ENCODE measurements at places on chromosomes 5 and 9. TPM values are rescaled to one million over a fixed set of nuclear protein-coding genes. Genes with fewer than 3 reads are reported as not detected.

GRCh38 chr9:131618071-131618479 is 72.8 kb downstream of the PRRT1B start:
- no peak for DNase-seq

DNA sequence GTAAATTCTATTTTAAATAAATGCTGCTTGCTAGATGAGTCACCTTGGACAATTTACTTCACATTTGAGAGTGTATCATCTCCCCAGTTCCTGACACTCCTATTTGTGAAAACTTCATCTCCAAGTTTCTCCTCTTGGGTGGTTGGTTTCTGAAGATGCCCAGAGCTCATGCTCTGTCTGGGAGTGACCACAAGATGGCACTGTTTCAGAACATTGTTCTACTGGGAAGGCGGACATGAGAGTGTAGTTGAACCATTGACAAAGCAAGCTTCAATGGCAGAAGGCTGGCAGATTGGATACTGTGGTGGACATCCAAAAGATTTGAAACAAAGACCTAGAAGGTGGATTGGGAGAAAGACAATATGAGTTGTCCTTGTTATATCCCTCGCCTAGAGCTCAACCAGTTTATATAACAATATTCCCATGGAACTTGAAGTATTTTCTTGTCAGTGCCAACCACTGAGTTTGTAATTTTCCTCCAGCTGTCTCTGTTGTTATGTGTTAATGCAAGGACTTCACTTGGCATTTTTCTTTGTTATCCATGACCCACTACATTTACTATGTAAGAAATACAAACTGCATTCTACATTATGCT is 234.3 kb upstream of the ANKH start:
- DNase-seq: no peak

- DNase-seq: no peak
Measured at GRCh38 chr5:96648593-96648992, 13.6 kb upstream of the CAST start.

- DNase-seq: no peak
Measured at GRCh38 chr9:105993116-105993854, 298.9 kb downstream of the TMEM38B start.

- DNase-seq: peak; percentile 76
Measured at GRCh38 chr9:109401169-109401989, 80.5 kb upstream of the EPB41L4B start.

GRCh38 chr5:160119142-160119904 is at the start of gene PWWP2A:
PWWP2A (minus strand) TSS chr5:160119450; CDS start chr5:160119388, 62 bp downstream.
- DNase-seq: peak; percentile 96

GRCh38 chr9:132424857-132425674 is 15.1 kb downstream of the CFAP77 start:
- DNase-seq: no peak

DNA sequence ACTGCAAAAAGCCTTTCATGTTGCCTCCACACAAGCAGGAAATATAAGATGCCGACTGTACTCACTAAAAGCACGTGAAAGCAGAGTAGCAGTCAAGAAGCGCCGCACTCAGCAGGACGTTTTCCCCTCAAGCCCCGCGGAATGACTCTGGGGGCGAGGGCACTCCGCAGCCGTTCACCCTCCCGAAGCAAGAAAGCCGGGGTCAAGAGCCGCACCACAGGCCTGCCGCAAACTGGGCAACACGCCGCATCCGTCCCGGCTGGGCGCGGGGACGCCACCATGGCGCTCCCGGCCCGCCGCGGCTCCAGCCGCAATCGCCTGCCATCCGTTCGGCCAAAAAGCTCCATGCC is 364 bp downstream of the RPS6 start:
- DNase-seq: no peak

- DNase-seq: no peak
Measured at GRCh38 chr9:87193151-87193550, 245.8 kb upstream of the GAS1 start.

- DNase-seq: no peak
Measured at GRCh38 chr9:92402360-92402759, 2.0 kb downstream of the OGN start.

GRCh38 chr5:77995793-77996409 is 219.8 kb upstream of the TBCA start:
- DNase-seq: no peak

DNA sequence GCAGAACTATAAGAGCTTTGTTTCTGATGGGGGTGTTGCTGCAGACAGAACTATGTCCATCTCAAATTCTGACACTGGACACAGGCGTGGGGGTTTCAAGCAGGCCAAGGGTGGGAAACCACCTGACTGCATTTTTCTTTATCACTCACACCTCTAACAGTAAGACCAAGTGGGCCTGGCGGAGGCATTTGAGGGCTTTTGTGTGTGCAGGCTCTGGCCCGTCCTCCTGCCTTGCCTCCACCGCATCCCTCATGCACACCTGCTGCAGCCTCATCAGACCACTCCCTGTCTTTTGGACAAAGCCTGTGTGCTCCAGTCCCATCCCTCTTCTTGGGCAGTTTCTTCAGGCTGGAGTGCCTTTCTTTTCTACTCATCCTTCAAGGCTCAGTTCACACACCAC is 7.9 kb downstream of the OR13J1 start:
- no peak for DNase-seq

- DNase-seq: no peak
Measured at GRCh38 chr9:99137225-99137624, 32.3 kb downstream of the TGFBR1 start.

DNA sequence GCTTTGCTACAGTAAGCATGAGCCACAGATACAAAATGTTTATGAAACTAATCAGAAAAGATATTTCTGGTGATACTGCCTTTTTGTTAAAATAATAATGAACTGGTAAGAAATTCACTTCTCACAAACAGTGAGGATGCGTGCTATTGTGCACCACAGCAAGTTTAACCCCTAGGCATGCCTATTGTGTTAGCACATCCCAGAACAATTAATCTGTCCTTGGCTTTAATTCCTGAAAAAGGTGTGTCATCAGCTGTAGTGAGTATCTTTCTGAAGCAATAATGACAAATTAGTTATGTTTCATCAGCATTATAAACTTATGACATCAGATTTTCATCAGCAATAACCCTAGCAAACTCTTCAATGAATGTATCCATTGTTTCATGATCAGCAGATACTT is 1307.2 kb downstream of the EFNA5 start:
- DNase-seq: no peak

DNA sequence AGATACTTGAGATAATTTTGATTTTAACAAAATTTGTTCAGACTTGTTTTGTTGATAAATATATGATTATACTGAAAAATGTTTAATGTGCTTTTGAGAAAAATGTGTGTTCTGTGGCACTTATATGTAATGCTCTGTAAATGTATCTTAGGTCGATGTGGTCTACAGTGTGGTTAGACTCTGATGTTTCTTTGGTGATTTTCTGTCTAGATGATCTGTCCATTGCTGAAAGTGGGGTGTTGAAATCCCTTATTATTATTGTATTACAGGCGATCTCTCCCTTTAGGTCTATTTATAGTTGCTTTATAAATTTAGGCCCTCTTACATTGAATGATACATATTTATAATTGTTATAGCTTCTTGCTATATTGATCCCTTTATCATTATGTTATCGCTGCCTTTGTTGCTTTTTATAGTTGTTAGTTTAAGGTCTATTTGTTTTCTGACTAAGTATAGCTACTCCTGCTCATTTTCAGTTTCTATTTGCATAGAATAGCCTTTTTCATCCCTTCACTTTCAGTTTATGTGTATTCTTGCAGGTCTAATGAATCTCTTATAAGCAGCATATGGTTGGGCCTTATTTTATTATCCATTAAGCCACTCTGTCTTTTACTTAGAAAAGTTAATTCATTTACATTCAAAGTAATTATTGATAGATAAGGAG is 124.3 kb downstream of the MRPS30 start:
- DNase-seq: no peak

- DNase-seq: no peak
Measured at GRCh38 chr5:32027717-32028458, 146.2 kb downstream of the GOLPH3 start.

DNA sequence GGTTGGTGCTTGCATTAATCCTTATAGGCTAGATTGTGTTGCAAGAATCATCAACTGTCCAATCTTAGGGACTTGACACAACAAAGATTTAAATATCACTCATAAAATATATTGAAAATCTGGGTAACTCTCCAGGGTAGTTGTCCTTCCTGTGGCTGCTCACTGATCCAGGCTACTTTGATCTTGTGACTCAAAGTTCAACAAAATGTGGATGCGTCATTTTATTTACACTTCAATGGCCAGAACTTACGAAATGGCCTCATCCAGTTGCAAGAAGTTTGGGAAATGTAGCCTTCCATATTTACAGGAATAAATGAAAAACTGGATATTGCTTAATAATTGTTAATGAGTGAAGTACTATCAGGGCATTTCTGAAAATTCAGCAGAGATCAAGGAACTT is 235.5 kb upstream of the ACTBL2 start:
- DNase-seq: no peak

- no peak for DNase-seq
Measured at GRCh38 chr5:103910011-103910410, 347.4 kb upstream of the NUDT12 start.

GRCh38 chr5:35183556-35183955 is 46.7 kb downstream of the PRLR start:
- DNase-seq: no peak

- no peak for DNase-seq
Measured at GRCh38 chr5:179486596-179487051, 63.7 kb upstream of the RUFY1 start.

- DNase-seq: no peak
Measured at GRCh38 chr5:170599756-170600155, 95.9 kb downstream of the KCNIP1 start.

Gene SPTLC1
- 78.1 TPM for total RNA-seq

Gene CFAP157
- 8.0 TPM for total RNA-seq

Gene ARHGEF39
- total RNA-seq: 14.2 TPM

Gene PCDHGC4
- 0.38 TPM for total RNA-seq

Gene FABP6
- total RNA-seq: 0.85 TPM

Gene FOXD4L3
- total RNA-seq: not detected

Gene BTNL3
- 0.82 TPM for total RNA-seq

Gene SH2D3C
- total RNA-seq: 1.6 TPM

Gene CLINT1
- 81.8 TPM for total RNA-seq

Gene FBLL1
- total RNA-seq: 3.3 TPM

Gene PCDHA12
- 10.2 TPM for total RNA-seq

Gene RAB14
- total RNA-seq: 59.4 TPM

Gene AIF1L
- 44.1 TPM for total RNA-seq

Gene CCNJL
- total RNA-seq: 7.2 TPM

All from type B pancreatic cell (in vitro differentiated cells).